Activated CD4-positive, alpha-beta T cell treated with anti-CD3 and anti-CD28 coated beads, Interleukin-2, amount 50 U/mL, for 24 hours (primary cell): ENCODE measurements at places on chromosomes 5 and 9.

DNA sequence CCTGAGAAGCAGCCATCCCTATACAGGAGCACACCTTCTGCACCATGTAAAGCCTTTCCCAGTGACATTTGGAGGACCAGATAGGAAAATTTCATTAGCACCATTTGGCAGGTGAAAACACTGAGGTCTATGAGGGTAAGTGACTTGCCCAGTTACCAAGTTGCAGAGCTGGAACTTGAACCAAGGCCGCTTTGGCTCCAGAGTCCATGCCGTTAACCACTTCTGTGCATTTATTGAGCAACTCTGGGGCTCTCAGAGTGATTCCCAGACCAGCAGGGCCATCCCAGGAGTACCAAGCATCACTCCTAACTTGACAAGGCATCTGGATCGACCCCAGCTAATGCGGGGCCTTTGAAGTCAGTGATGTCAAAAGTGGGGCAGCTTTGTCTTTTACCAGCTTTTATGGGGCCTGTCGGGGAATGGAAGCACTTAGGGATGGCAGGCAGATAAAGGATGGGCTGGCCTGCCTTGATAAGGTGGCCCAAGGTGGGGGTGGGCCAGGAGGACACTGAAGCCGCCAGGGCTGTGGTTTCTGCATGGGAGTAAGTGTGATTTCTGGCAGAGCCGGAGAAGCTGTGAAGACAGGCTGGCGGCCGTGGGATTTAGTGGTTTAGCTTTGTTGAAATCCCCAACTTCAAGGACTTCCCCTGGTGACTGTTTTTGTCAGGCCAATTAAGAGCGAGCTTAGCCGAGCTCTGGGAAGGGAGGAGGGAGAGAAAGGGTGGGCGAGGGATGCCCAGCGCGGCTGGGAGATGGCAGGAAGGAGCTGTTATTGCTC is 127.3 kb downstream of the MACROH2A1 start:
- no peak for DNase-seq

DNA sequence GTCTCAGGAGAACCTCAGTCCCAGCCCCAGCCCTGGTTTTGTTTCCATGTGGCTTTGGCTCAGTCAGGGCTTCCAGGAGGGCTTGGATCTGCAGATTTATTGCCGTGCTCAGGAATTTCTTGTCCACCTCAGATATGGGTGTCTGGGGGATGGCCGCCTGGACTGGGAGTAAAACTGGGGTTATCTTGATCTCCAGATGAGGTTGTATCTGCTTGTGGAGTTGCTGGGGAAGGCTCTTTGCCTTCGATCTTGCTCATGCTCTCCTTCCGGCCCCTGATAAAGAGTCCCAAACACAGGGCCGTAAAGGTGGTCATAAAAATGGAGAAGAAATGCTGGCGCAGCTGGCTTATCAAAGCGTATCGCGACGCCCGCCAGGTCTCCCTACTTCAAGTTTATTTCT is 17.8 kb upstream of the PITX1 start:
- DNase-seq: no peak

DNA sequence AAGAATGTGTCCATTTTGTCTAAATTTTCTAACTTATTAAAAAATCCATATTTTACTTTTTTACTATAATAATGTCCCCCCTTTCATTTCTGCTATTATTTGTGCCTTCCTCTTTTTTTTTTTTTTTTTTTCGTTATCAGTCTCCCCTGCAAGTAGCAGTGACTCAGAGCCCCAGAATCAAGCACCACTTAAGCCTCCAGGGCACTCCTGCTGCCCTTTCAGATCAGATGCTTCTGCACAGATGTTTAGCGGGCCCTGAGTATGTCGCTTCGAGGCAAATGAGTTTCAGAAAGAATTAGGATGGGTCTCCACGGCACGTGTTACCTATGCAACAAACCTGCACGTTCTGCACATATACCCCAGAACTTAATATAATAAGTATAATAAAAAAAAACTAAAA is 11.7 kb downstream of the MED7 start:
- no peak for DNase-seq

- no peak for DNase-seq
Measured at GRCh38 chr9:123863164-123863855, 66.6 kb downstream of the DENND1A start.

- no peak for DNase-seq
Measured at GRCh38 chr9:14909961-14910805, at the start of gene FREM1. FREM1 (minus strand) TSS chr9:14910428; CDS start chr9:14868977, 41,451 bp downstream.

DNA sequence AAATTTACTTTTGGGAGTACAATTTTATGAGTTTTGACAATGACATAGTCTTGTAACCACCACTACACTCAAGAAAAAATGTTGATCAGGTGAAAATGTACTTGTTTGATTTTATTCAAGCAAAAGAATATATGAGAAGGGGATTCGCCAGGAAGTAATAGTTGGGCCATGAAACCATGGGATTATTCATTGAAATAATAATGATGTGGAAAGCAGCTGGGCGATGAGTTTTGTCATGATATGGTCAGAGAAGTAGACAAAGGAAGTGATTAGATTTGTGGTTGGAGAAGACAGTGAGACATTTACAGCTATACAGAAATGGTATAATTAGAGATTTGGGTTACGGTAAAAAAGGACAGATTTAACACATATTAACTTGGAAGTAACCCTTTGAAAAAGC is 11.2 kb downstream of the HMGCR start:
- DNase-seq: no peak

DNA sequence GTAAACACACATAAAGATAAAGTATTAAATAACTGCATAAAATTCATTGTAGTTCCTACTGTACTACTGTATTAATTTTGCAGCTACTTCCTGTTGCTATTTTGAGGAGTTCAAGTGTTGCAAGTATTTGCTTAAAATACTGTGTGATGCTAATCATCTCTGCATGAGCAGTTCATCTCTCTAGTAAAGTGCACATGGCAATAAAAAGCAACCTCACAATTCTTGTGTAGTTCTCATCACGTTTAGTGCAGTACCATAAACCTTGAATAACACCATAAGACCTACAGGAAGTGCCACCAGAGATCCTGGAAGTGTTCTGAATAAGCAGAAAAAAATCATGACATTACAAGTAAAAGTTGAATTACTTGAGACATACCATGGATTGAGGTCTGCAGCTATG is 34.6 kb downstream of the CPLANE1 start:
- DNase-seq: no peak

DNA sequence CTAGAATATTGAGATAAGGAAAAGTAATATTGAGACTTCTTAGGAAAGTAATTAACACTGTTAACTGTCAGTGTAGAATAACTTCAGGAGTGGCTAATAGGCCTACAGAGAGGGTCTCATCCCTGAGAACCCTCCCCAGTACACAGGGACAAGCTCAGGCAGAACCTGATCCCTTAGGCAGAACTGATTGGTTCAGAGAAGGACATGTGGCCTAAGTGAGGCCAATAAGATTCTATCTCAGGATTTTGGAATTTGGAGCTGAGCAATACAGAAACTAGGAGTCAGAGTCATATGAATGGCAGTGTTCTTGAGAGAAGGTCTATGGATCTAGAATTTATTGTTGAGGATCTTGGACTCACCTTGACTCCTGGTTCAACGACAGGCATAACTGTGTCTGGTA is 10.9 kb upstream of the UBLCP1 start:
- no peak for DNase-seq

GRCh38 chr9:128372188-128372641 is 1.0 kb downstream of the URM1 start:
- no peak for DNase-seq

GRCh38 chr5:149216496-149216895 is 55.2 kb upstream of the AFAP1L1 start:
- no peak for DNase-seq

GRCh38 chr9:4508907-4509589 is 18.8 kb downstream of the SLC1A1 start:
- DNase-seq: no peak

DNA sequence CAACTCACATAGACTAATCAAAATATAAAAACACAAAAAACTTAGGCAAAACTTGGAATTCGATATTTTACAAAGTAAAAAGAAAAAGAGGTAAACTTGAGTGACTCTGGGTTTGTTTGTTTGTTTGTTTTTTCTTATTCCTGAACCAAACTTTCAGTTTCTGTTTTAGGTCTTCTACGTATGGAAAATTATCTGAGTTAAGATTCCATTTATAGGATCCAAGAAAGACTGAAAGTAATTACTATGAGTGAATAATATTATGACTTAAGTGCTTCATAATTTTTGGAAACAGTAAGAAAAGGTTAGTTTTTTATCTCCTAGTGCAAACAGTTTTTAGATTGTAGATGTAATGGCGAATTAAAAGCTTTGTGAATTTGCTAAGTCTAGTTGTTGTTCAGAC is 13.2 kb downstream of the ST8SIA4 start:
- DNase-seq: no peak

- no peak for DNase-seq
Measured at GRCh38 chr9:88072831-88073375, 65.4 kb downstream of the SPATA31C2 start.

DNA sequence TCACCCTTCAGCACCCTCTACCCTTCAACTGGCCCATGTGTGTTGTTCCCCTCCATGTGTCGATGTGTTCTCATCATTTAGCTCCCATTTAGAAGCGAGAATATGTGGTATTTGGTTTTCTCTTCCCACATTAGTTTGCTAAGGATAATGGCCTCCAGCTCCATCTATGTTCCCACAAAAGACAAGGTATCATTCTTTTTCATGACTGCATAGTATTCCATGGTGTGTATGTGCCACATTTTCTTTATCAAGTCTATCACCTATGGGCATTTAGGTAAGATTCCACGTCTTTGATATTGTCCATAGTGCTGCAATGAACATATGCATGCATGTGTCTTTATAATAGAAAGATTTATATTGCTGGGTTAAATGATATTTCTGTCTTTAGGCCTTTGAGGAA is 325.1 kb upstream of the ADAMTS16 start:
- DNase-seq: no peak

GRCh38 chr5:41932770-41933169 is 7.7 kb downstream of the FBXO4 start:
- DNase-seq: no peak

DNA sequence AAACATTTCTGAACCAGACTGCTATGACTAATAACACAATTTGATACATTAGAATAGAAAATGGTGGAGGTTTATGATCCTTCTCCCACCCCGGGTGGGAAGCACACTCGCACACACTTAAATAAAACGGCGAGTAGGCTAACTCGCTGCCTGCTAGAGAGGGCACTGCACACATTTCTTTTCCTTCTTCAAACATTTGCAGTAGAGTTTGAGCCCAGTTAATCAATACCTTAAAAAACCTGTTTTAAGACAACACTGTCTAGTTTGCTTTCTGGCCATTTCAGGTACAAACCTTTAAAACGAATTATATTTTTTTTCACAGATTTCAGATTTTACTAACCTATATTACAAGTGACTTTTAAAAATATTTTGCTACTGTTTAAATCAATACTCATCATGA is 63.5 kb downstream of the EFNA5 start:
- DNase-seq: no peak

DNA sequence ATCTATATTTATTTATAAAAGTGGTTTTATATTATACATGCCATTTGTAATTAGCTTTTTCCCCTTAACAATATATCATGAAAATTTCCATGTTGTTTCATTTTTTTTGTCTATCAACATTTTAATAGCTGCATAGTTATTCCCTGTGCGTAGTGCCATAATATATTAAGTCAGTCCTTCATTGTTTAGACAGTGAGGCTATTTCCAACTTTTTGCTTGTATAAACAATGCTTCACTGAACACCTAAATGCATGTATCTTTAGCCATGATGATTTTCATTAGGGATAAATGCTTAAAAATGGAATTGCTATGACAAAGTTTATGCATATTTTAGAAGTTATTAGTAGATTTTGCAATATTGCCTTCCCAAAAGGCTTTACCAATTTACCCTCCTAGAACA is 80.7 kb upstream of the STC2 start:
- no peak for DNase-seq

DNA sequence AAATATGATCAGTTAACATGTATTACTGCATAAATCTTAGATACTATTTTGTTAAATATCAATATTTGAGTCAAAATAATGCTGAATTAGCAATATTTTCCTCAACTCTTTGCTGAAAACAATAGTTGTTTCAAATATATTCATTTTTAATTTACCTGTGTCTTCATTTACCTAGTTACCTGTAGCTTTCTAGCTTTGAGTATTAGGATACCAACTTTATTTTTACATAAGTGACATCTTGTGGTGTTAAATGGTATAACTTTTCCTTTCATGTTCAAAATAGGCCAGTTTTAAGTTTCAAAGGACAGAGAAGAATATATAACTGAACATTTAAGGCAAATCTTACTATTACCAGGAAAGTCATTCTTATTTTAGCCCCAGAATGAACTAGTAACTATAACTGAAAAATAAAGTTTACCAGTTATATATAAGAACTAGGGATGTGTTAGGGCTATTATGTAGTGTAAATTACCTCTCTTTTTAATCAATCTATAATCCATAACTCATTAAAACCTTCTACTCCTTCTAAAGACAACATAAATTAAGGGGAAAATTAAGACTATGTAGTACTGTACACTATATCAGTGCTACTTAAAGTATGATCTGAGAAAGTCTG is 25.3 kb downstream of the AP3B1 start:
- no peak for DNase-seq

DNA sequence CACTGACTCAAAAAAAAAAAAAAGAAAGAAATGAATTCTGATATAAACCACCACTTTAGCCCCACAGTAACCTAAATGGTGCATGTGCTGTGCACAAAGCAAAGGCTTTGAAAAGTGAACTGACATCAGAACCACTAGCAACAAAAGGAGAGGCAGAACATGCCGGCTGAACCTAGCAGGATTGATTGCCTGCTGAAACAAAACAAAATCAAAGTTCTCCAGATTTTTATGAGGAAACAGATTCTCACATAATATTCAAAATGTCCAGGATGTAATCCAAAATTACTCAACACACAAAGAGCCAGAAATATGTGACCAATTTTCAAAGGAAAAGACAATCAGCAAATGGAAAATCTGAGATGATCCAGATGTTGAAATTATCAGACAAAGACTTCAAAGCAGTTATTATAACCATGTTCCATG is 37.9 kb downstream of the UBTD2 start:
- DNase-seq: no peak

GRCh38 chr5:105993027-105993426 is 1677.7 kb downstream of the EFNA5 start:
- no peak for DNase-seq

- DNase-seq: no peak
Measured at GRCh38 chr5:76393035-76393680, 9.9 kb upstream of the IQGAP2 start.
